Activated CD8-positive, alpha-beta memory T cell treated with anti-CD3 and anti-CD28 coated beads, Interleukin-2, amount 50 U/mL, for 4 hours (primary cell): ENCODE measurements at places on chromosomes 7 and 10.

GRCh38 chr7:158283016-158283974, 304.3 kb downstream of the PTPRN2 start:
- DNase-seq: no peak

- DNase-seq: no peak
Measured at GRCh38 chr7:16875861-16876260, 5.9 kb downstream of the AGR3 start.

DNA sequence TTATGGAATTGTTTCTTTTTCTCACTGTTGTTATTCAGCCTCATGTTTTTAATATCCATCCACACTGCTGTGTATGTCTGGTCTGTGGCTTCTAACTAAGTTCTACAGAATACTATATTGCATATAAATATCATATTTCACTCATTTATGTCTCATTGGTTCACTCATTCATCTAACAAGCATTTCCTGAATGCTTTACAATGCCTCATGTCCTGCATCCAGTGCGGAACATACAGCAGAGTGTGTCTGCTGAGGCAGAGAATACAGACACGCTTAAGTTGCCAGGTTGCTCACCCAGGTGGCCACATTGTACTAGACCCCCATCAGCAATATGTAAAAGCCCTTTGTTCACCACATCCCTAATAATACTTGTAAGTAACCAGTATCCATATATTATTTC, 111.8 kb upstream of the CNTNAP2 start:
- DNase-seq: no peak

- DNase-seq: no peak
Measured at GRCh38 chr10:63094405-63094804, 38.7 kb upstream of the NRBF2 start.

GRCh38 chr10:129788215-129788614, 175.9 kb downstream of the EBF3 start:
- no peak for DNase-seq

DNA sequence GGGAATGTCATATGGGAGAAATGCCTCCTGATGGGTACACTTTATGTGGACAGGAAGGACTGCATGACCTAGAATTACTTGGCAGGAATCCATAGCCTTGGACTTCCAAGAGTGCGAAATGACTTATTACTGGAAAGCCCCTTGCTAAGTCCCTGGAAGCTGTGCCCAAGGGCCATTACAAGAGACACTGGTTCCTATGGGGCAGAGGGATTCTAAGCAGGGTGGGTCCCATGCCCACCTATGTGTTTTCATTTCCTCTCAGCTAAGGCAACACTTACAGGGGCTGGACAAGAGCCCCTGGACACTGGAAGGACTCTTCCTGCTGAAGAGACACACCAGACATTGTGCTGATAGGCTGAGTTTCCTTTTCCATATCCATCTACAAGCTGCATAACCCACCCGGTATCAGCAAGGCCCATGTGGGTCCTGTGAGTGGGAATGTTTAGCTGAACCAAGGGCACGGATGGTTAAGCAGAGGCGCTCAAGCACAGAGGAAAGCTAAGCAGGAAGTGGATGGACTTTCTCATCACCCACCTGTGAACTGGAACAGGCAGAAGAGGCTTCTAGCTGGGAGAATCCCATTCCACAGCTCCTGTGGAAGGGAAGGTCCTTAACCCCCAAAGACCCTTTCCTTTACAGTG, 56.2 kb downstream of the XPNPEP1 start:
- DNase-seq: no peak

DNA sequence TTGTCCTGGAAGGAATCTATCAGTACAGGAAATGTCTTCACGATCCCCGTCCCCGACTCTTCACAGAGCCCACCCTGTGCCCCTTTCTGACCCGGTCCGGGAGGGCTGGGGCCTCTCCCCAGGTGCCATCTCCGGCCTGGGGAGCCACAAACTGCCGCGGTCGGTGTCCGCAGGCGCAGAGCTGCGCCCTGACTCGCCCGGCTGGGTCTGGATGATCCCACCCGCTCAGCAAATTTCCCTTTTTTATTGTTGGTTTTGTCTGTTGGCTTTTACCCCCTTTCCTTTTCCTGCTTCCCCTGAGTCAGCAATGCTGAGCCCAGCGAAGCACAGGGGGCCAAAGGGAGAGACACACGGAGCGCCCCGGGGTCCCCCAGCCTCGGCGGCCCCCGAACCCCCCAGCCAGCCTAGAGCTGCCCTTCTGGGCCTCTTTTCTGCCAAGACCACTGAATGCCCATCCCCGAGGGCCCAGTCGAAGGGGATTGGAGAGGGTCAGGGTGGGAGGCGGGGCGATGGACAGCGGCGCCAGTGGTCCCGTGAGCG, 30.9 kb downstream of the LEP start:
- DNase-seq: no peak

GRCh38 chr7:25333296-25333928, 105.1 kb upstream of the NPVF start:
- no peak for DNase-seq

- DNase-seq: no peak
Measured at GRCh38 chr7:139924461-139924860, 95.4 kb downstream of the TBXAS1 start.

GRCh38 chr10:63466144-63466935, 563 bp upstream of the JMJD1C start:
- DNase-seq: peak; percentile 44

DNA sequence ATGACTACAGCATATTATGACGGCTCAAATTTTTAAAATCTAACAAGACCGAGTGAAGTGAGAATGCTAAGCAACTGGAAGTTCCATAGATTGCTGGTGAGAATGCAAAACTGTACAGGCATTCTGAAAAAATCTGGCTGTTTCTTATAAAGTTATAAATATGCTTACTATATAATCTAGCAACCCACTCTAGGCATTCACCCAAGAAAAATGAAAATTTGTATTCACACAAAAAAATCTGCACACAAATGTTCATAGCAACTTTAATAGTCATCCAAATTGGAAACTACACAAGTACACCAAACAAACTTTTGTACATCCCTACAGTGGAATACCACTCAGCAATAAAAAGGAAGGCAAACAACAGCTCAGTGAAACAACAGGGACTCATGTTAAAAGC, 39.9 kb upstream of the STARD3NL start:
- DNase-seq: no peak

GRCh38 chr7:158052381-158053060, 535.1 kb downstream of the PTPRN2 start:
- no peak for DNase-seq

- DNase-seq: no peak
Measured at GRCh38 chr10:101650863-101651262, 44.1 kb downstream of the FBXW4 start.

DNA sequence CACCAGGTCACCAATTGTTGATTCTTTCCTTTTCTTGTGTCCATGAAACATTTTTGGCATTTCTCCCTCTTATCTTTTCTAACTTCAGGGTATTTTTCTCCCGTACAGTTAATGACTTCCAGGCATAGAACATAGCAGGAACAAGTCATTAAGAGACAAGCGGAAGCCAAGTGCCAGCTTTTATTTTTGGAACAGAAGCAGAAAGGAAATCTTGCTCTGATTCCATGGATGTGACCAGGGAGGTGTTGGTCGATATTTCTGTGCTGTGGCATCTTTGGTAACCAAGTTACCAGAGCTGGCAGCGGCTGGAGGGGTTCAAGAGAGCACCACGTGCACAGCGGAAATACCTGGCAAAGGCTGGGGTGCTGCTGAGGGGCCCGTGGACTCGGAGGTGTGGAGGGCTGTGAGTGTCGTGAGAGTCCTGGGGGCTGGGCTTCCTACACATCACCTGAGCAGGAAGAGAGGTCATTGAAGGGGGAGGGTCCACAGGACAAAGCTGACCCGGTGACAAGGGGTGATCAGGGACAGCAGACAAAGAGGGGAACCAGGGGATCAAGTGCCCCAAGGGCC, 1.8 kb downstream of the LLCFC1 start:
- no peak for DNase-seq

DNA sequence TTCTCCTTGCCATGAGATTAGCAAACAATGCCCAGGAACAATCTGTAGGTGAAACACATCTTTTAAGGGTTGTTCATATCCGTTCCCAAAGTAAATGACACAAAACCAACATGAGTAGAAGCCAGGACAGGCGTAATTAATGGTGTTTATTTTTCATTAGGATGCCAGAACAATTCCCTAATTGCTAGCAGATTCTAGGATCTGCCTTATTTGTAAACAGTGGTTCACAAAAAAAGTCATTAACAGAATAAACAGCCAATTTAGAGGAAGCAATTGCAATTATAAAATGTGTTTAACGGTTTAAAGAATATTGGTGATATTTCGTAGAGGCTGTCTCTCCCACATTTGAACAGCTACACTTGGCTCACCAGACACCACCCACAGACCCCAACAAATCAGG, 250.6 kb upstream of the GPR26 start:
- no peak for DNase-seq

DNA sequence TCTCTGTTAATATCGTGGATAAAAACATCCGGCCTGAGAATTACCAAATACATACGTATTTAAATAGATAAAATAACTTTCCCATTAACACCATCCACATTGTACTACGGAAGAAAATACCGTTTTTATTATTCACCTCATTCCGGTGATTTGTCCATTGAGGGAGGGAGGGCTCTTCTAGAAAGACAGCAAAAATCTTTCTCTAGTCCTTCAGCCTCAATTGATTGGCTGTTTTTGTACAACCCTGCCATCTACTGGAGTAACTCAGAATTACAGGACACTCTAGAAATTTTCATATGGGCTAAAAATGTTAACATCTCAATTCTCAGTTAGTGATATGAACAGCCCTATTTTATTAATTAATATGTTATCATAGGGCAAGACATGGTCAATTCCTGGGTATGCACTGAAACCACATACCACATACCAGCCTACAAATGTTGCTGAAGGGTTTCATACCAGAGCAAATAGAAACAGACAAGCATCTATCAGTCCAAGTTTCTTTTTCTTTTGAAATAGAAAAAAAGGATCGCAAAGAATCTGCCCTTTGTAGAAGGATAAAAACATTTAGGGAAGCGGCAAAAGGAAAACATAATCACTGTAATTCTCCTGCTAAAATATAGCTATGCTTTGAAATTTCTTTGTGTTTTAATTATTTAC, 55.8 kb upstream of the CDCA7L start:
- no peak for DNase-seq

GRCh38 chr7:24713850-24714675, 43.2 kb downstream of the GSDME start:
- no peak for DNase-seq

DNA sequence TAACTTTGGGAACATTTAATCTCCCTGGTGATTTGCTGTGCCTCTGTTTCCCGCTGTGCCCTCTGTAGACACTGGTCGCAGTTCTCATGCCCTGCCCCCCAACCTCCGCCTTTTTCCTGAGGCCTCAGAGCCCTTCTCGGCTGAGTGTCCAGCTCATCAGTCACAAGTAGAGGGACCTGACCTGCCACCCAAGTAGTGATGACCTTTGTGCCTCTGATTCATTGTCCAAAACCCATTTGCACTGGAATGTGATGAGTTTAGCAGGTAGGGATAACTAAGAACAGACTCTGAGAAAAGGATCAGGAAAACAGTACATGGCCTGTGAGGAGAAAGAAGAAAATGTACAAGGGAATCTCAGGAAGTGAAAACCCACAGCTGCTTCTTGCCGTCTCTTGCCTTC, 58.8 kb downstream of the LANCL2 start:
- no peak for DNase-seq

- DNase-seq: no peak
Measured at GRCh38 chr7:14950013-14950412, 47.5 kb upstream of the DGKB start.

GRCh38 chr7:17057143-17057509, 175.3 kb upstream of the AGR3 start:
- no peak for DNase-seq

- DNase-seq: no peak
Measured at GRCh38 chr7:158026636-158027265, 560.9 kb downstream of the PTPRN2 start.

- no peak for DNase-seq
Measured at GRCh38 chr7:473870-474604, 45.6 kb downstream of the PDGFA start.

- no peak for DNase-seq
Measured at GRCh38 chr7:29342761-29343160, 148.2 kb downstream of the CHN2 start.

DNA sequence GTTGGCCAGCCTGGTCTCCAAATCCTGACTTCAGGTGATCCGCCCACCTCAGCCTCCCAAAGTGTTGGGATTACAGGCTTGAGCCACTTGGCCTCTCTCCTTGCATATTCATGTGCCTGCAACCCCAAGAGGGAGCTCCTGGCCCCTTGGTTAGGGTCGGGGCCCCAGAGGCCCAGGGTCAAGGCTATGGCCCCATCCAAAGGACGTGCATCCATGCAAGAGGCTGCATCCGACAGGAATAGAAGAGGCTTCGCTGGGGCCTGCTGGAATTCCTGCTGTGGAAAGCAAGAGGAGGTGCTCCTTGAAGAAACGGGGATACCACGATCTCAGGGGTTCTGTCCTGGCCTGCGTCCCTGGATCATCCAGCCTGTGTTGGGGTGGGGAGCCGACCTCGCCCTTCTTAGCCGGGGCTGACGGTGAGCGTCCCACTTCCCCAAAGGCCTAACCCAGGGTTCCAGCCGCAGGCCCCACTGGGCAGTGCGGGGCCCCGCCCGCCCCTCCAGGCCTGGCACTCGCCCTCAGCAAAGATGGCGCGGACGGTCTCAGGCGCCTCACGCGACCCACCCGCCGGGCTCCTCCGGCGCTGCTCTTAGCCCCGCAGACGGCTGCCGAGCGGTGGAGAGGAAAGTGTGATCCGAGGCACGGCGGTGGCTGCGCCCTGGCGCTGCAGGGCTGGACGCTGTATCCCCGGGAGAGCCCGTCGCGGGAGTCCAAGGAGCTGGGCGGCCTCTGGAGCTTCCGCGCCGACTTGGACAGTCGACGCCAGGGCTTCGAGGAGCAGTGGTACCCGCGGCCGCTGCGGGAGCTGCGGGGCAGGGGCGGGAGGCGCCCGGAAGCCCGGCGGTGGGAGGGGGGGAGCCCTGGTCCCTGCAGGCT, 54.7 kb downstream of the ZNF727 start:
- DNase-seq: no peak
